ENCODE measurements at places on chromosomes 5 and 9.

GRCh38 chr5:103375350-103375749, 116.8 kb downstream of the MACIR start:
- no peak for DNase-seq

DNA sequence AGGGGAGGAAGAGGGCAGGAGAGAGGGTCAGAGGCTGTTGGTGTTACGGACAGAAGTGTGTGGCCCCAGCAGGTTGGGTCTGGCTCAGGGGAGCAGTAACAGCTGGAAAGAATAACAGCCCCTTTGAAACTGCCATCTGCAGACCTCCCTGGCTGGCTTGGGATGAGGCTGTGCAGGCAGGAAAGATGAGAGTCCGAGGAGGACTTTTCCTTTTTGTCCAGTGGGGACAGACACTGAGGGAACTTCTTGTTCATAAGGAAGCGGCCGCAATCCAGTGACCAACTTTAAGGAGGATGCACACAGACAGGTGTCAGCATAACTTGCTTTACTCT, 14.8 kb upstream of the PLEKHG4B start:
- DNase-seq: peak; percentile 20

GRCh38 chr5:42951293-42951840, 88.8 kb downstream of the ANXA2R start:
- DNase-seq: peak; percentile 88

- no peak for DNase-seq
Observed at GRCh38 chr5:130243641-130244040, 339.4 kb downstream of the CHSY3 start.

DNA sequence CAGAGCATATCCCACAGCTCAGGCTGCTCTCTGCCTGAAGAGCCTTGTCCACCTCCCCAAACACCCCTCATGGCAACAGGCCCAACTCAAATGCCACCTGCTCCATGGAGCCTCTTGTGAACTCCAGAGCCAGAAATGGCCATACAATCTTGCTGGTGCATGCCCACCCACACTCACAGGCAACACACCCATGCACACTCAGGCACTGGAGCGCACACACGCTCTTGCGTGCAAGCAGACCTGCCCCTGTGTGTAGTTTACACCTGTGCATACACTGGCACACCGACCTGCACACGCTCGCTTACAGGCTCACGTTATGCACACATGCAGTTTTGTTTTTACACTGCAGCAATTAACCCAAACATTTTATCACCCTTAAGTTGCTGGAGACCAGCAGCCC, 40.0 kb downstream of the HRH2 start:
- DNase-seq: no peak

- DNase-seq: no peak
Observed at GRCh38 chr5:68460147-68460798, 244.7 kb downstream of the PIK3R1 start.

- DNase-seq: no peak
Observed at GRCh38 chr5:34045023-34045422, 2.0 kb upstream of the C1QTNF3 start.

DNA sequence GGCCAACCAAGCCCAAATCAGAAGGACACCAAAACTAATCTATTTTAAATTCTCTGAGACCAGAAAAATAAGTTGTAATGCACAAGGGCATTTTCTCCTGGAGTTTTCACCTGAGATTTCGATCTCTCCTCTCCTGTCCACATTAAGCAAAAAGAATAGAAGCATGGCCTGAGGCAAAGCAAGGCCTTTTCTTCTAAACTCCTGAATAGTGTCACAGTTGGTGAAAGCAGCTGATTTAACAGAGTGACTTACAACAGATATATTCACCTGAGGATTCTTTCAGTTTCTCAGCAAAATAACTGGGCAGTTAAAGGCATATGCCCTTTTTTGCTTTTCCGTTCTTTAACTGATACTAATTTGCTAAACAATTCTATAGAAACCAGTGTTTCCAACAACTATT, 547.7 kb downstream of the EFNA5 start:
- DNase-seq: no peak

DNA sequence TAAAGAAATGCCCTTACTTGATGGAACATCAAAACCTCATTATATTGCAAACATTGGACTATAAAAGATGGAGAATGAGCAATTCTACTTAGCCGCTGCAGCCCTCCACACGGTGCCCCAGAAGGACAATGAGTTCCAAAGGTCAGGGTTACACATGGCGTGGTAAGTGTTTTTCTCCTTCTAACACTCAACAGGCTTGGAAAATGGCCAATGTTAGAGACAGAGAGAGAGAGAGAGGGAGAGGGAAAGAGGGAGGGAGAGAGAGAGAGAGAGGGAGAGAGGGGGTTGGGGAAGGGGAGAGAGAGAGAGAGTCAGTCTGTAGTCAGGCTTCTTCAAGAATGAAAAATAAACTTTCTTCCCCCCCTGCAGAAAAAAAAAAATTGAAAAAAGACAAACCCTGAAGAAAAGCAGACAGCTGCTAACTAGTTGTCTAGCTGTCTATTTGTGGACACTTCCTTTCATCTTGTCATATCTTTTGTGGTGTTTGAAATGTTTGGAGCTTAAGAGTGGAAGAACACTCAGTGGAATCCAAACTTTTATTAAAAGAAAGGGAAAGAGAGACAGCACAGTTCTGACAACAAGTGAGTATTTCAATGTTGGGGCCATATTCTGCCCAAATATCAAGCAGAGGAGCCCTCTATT, 324.8 kb downstream of the TMEM38B start:
- DNase-seq: no peak

DNA sequence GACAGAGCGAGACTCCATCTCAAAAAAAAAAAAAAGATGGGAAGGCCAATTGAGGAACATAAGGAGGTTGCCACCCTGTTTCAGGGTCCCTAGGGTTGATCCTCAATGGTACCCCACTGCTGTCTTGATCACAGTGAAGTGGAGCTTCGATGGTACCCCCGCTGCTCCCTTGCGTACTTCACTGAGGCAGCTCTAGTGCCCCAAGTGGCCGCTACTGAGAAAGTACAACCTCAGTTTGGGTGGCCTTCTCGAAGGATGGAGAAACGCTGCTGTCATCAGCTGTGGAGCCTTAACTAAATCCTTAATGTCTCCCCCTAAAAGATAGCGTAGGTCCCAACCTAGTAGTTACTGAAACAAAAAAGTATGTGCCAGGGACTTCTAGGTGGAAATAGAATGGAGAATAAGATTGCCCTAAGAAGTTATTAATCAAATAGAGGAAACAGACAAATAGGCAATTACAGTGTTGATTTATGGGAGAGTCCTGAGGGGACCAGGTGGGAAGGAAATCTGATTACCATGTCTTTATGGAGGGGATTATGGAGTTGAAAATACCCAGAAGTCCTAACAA, 6.3 kb downstream of the TESK1 start:
- DNase-seq: peak; percentile 30

- DNase-seq: no peak
Observed at GRCh38 chr9:105066275-105066865, 138.4 kb upstream of the ABCA1 start.

DNA sequence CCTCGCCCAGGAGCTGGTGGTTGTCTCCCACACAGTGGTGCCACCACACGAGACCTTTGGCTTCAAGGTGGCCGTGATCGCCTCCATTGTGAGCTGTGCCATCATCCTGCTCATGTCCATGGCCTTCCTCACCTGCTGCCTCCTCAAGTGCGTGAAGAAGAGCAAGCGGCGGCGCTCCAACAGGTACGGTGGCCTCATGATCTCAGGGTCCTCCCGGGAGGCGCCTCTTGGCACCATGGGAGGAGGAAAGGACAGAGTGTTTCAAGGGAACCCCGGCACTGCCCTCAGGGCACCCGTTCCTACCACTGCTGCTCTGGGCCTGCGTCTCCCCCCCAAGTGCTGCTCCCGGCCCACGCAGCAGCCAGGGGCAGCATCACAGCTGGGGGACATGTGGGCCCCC, 18.2 kb upstream of the CARD19 start:
- no peak for DNase-seq

- DNase-seq: no peak
Observed at GRCh38 chr9:16816011-16816410, 54.5 kb downstream of the BNC2 start.

- no peak for DNase-seq
Observed at GRCh38 chr5:176618783-176619182, 8.8 kb upstream of the GPRIN1 start.

GRCh38 chr5:95352691-95353090, 38.5 kb upstream of the FAM81B start:
- no peak for DNase-seq

DNA sequence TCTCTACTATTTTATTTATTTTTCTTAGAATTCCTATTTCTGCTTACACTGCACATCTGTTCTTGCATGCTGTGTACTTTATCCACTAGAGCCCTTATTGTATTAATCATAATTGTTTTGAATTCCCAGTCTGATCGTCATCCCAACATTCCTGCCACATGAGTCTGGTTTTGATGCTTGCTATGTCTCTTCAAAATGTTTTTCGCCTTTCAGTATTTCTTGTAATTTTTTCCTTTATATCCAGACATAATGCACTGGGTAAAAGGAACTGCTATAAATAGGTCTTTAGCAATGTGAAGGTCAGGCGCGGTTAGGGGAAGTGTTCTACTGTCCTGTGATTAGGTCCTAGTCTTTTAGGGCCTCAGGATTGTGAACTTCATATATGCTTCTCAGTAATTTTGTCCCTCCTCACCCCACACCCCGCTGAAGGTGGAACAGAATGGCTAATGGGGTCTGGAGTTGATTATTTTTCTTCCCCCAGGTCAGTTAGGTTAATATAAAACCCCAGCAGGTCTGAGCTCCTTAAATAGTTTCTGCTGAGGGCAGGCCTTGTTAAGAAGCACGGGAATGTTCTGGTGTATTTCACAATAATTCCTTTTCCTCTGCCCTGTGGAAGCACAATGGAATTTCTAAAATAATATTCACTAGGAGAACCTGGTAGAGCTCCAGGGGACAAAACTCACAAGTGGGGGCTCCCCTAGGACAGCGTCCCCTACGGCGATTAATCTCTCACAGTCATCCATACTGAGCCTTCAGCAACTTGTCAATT, 146.6 kb upstream of the TUT7 start:
- DNase-seq: no peak

DNA sequence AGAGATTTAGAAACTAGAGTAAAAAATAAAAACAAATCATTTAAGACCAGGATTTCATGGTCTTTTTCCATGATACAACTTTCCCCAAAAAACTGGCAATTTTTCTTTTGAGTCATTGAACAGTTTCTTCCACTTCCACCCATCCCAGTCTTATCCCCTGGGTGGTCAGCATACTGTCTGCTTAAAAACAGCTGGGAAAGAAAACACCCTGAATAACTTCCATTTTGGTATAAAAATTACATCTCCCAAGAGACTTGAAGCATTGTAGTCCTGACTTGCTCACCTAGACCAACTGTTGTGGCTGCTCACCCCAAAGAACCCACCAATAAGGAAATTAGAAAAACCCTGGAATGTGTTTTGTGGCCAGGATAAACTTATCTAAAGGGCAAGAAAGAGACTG, 731.3 kb downstream of the NR2F1-AS1 start:
- no peak for DNase-seq

DNA sequence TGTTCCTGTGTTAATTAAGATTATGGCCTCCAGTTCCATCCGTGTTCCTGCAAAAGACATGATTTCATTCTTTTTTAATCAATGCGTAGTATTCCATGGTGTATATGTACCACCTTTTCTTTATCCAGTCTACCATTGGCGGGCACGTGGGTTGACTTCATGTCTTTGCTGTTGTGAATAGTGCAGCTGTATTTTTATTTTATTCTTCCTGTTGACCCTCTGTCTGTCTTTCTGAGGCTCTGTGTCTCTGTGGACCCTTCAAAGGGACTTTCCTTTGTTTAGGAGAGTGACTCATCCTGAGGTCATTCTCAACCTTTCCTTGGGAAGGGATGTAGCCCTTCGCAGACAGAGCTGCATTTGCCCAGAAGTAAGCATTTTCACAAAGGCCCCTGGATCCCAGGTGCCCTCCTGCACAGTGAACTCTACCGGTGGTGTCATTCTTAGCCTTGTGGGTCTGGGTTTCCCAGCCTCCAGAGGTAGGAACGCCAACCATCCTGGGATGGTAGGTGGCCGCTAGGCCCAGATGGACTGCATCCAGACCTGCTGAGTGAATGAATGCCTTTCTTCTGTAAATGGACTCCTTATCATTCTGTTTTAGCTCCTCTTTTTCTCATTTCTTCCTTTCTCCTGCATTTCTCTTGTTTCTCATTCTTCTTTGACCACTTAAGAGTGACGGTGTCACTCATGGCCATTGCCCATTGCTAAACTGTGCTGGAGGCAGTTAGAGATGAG, 22.4 kb downstream of the TRIO start:
- DNase-seq: no peak

DNA sequence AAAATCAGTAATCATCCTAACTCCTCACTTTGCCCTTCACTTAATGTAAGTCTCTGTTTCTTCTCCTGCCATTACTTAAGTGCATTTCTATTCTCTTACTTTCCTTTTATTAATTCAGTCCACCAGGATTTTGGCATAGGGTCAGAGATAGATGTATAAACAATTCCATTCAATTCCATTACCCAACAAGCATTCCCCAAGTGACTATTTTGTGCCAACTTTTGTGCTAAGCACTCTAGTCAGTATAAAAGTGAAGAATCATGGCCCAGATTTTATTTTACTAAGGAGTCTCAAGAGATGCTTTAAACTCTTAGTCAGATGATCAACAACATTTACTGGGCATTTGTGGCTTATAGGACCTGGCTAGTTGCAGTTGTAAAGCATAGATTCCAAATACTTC, 159.3 kb downstream of the DMAC1 start:
- DNase-seq: no peak

- DNase-seq: peak; percentile 18
Observed at GRCh38 chr5:91079037-91079436, 304.1 kb downstream of the ARRDC3 start.

GRCh38 chr5:115685490-115685889, 59.7 kb upstream of the TMED7 start:
- no peak for DNase-seq

DNA sequence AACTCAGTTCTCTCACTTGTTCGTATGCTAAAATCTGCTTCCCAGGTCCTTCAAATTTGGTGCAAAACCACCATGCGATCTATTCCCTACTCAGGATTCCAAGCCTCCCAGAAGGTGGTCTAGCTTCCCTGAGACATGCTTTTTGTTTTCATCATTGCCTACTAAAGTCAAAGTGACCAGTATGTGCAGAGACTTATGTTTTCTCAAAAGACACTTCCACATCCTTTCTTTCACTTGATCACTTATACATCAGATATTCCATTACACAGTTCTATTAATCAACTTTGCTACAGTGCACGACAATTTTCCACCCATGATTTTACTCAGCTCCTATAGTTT, 242.1 kb downstream of the PAPPA start:
- DNase-seq: no peak

DNA sequence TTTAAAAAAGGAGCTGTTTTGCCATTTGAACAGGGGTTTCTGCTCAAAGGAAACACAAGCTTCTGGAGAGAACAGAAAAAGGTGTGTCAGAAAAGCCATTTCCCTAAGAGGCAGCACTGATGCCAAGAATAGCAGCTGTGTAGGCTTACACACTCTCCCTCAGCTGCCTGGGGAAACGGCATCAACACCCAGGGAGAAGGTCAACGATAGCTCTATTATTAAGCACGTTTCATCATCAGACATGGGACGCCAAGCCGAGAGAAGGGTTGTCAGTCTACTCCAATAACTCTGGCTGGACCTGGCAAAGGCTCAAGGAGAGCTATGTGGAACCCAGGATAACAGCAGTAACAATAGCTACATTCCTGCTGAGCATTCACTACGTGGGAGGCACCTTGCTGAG, 314.2 kb downstream of the CDK5RAP2 start:
- no peak for DNase-seq

- DNase-seq: no peak
Observed at GRCh38 chr9:98488571-98489312, 220.0 kb downstream of the GABBR2 start.

GRCh38 chr9:127761491-127761956, 16.9 kb downstream of the SH2D3C start:
- no peak for DNase-seq
